ENCODE measurements at places on chromosomes 7 and 10.

GRCh38 chr7:133108023-133108422 lies 26.1 kb upstream of the CHCHD3 start:
- DNase-seq: no peak

DNA sequence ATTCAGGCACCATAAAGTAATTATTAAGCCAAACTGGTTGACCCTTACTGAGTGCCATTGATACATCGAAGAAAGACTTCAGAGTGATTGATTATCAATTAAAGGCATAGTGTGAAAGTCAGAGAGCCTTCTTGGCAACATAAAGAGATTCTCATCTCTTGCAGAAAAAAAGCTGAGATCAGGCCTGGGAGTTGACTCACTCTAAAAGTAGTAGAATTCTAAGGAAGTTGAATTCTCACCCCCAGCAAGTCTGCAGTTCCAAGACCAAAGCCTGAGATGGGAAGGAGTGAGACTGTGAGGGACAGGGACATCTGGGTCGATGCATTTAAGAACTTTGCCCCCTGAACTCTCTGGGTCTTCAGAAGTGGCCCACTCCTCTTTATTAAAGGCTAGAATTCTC lies 21.6 kb upstream of the ERCC6 start:
- DNase-seq: no peak

- no peak for DNase-seq
Measured at GRCh38 chr7:47478017-47478344, 103.9 kb downstream of the TNS3 start.

GRCh38 chr10:124495162-124495561 lies 33.5 kb downstream of the LHPP start:
- no peak for DNase-seq

DNA sequence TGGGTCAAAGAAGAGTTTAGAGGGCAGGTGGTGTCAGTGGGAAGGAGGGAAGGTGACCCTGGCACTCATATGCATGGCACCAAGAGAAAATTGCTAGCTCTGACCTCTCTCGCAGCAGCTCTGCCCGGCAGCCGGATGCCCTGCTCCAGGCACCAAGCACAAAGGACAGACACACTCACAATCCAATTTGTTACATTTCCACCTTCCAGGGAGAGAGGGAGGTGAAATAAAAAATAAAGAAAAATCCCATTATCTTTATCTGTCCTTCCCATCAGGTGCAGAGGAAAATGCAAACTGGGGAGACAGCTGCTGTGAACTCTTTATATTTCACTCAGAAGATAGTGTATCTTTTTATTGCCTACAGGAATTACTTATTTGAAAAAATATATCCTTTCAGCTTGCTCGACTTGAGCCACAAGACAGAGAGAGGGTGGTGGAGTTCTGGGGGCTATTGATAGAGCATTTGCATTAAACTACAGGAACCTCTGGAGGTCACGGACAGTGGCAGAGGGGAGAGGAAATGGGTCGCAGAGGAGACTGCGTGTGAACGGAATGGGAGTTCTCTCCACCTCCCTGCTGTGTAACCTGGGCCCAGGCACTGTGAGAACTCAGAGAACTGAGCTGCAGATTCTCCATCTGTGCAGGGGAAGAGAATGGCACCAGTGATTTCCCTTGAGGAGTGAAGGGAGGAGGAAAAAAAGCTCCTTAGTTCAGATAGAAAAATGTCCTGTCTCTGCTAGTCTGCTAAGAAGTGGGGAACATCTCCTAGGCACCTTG lies 421.4 kb downstream of the PLXNA4 start:
- DNase-seq: no peak

DNA sequence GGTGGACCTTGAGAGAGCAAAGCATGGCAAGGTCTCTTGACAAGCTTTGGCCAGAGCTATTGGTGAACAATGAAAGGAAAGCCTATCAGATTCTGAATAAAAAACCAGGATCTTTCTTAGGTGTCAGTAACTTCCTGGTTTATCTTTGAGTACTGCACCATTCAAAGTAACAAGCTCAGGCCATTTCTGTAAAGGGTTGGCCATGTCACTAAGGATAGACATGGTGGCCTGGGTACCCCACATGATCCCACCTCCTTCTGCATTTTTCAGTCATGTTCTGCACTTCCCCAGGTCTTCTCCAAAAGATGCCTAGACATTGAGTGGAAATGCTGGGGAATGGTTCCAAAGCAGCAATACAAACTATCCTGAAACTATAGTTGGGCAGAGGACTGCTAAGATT lies 242.0 kb downstream of the ARHGAP12 start:
- no peak for DNase-seq

DNA sequence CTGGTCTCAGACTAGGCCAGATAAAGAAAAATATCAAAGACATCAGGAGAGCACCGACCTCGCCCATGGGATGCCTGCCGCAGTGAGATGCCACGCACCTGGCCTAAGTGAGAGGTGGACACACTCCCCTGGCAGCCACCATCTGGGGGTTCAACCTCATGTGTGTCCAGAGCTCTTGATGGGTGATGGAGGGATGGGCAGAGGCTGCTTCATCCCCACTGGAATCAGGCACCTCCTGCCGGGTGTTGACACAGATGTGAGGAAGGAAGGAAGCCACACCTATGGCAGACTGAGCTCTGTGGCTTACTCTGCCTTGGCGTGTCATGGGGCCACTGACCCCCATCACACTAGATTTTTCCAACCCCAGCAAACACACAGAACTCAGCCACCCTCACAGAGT lies 11.4 kb downstream of the ZNF488 start:
- DNase-seq: no peak

DNA sequence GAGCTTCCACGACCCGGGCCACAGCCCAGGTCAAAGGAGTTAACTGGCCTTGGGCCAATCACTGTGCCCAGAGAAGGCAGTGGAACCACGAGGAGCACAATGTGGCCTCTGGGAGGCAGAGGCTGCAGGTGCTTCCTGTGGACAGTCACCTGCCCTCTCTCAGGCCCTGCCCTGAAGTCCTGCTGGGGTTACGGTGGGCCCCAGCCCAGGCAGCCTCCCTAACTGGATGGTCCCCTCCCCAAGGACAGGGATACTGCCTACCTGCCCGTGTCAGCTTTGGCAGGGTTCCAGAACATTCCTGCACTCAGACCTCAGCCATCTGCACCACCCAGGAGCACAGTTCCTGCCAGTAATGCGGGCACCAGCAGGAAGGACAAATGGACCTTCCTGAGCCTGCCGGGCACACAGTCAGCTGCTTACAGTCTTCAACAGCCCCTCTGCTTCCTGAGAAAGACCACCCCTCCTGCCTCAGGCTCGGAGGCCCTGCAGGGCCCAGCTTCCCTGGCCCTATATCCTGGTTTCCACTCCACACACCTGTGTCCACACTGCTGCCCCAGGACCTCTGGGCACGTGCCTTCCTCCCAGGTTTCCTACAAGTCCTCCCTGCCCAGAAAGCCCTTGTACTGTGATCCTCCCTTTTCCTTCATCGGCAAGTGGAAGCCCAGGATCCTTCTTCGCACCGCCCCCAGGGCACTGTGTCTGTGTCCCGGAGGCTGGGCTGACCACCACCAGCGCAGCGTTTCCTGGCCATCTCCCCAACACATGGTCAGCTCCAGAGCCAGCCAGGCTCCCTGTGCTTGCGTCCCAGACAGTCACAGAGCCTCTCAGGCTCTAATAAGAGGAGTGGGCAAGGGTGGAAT lies 23.3 kb downstream of the WDR86 start:
- DNase-seq: no peak

- DNase-seq: no peak
Measured at GRCh38 chr7:156518466-156518865, 122.1 kb upstream of the RNF32 start.

DNA sequence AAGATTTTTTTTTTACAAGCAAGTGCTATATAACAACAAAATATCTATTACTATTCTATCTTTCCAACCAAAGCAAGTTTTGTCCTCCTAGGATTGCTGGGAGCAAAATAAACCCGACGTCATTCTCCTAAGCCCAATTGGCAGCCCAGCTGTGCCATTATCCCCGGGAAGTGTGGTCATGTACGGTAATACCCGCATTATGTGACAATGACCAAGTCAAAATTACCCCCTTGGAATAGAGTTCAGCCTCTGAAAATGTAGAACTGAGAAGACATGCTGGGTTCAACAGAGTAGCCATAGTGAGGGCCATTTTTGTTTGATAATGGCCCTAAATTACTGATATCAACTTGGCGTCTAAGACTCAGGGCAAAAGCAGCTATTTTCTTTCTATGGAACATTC lies 215.5 kb downstream of the LRRTM3 start:
- no peak for DNase-seq

DNA sequence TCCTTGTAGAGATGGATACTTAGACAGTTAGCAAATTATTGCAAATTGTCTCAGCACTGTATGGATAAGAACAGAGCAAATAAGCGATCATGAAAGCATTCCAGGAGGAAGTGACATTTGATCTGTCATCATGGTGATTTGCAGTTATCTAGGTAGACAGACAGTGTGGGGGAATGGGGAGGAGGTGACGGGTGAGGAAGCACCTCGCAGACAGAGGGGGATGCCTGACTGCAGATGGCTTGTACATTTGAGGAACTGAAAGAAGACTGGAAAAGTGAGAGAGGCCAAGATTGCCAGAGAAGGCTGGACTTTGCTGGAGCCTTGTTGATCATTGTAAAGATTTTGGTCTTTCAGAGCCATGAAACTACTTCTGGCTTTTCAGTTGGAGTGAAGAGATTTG lies 318.2 kb upstream of the CELF2 start:
- DNase-seq: no peak

DNA sequence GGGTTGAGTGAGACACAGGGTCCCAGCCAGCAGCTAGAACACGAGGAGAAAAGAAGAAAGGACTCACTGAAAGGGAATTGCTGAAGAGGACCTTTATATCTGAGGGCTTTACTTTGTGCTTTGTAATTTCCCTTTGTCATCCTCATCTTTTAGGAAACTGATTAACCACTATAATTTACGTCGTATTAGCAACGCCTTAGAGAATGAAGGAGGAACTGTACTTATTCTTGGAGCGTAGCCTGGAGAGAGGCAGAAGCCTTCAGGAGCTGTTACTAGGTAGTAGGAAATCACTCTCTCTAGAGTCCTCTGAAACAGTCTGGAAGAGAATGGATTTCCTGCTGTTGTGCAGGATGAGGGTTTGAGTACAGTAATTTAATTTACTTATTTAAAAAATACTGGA lies 101.0 kb upstream of the STEAP1B start:
- no peak for DNase-seq

DNA sequence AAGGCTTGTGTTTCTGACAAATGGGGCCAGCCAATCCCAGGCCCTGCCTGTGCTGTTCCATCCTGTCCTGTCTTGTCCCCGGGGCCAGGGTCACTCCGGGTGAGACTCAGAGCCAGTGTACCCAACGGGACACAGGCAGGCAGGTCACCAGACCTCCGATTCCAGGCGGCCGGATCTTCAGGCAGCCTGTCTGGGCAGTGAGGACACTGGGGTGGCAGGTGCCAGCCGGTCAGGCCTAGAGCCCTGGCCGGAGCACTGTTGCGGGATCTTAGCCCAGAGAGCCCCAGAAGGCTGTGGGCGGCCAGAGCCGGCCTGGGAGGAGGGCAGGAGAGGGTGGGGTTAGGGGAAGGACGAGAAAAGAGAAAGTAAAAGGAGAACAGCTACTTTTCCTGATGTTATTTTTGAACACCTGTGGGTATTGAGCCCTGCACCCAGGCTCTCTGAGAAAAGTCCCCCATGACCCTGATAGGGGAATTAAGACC lies 134.3 kb upstream of the TNRC18 start:
- peak; percentile 57 for DNase-seq

DNA sequence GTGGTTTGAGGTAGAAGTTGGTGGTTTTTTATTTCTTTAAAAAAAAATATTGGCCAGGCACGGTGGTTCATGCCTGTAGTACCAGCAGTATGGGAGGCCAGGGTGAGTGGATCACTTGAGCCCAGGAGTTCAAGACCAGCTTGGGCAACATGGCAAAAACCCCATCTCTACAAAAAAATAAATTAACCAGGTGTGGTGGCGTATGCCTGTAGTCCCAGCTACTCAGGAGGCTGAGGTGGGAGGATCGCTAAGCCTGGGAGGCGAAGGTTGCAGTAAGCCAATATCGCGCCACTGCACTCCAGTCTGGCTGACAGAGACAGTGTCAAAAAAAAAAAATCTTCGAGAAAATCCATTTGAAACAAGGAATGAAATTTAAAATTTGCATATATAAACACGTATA lies 1.1 kb downstream of the IL2RA start:
- no peak for DNase-seq

DNA sequence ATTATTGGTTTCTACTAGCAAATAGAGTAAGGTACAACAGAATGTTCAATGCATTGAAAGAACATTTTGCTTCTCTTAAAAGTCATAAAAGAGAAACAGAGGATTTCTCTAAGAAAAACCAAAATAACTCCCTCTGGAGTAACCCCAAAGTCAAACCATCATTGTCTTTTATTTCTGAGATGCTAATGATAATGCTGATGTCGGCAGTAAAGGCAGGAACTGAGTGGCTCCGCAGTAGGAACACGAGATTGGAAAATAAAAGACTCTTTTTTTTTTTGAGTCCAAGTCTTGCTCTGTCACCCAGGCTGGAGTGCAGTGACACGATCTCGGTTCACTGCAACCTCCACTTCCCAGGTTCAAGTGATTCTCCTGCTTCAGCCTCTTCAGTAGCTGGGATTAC lies 2.7 kb upstream of the USP54 start:
- no peak for DNase-seq

GRCh38 chr7:2022737-2023250 lies 210.0 kb downstream of the MAD1L1 start:
- DNase-seq: no peak

DNA sequence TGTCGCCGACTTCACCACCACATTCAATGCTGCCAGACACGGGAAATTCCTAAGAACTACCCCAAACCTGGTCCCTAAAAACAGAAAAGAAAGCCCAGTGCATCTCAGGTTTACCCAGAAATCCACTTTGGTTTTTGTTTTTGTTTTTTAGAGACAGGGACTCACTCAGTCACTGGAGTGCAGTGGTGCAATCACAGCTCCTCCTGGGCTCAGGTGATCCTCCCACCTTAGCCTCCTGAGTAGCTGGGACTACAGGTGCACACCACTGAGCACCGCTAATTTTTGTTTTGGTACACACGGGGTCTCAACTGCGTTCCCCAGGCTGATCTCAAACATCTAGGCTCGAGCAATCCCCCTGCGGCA lies 22.8 kb downstream of the MAD1L1 start:
- no peak for DNase-seq

GRCh38 chr7:137798073-137798763 lies 48.6 kb downstream of the DGKI start:
- DNase-seq: no peak

GRCh38 chr7:43568529-43568928 lies 14.4 kb upstream of the STK17A start:
- no peak for DNase-seq

DNA sequence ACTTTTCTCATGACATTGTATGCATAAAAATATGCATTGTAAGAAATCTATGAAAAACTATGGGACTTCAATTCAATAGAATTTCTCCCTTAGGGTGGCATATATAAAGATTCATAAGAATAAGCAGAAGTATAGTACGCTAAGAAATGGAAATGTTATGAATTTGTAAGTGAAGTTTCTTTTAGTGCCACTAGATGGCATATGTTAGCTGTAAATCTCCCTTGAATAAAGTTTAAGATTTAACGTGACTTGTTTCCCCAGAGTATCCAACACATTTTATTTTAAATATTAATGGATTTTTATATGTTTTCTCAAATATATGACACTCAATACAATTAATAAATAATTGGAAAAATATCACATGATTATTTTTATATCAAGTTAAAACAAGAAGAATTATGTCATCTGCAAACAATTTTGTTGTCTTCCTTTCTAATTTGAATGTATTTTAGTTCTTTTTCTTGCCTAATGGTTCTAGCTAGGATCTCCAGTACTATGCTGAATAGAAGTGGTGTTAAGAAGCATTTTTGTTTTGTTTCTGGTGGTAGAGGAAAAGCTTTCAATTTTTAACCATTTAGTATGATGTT lies 287.2 kb downstream of the HGF start:
- DNase-seq: peak; percentile 34

GRCh38 chr10:94216201-94216600 lies 146.5 kb downstream of the NOC3L start:
- DNase-seq: no peak

All from OCI-LY7 (cell line).